ENCODE measurements at places on chromosomes 11 and 22.

- no peak for DNase-seq
Measured at GRCh38 chr22:39301926-39302325, 17.5 kb downstream of the RPL3 start.

GRCh38 chr11:70833011-70833410, 419.4 kb downstream of the SHANK2 start:
- no peak for DNase-seq

- DNase-seq, result no peak
Measured at GRCh38 chr11:95459291-95460042, 228.5 kb upstream of the SESN3 start.

GRCh38 chr22:43113526-43114251, 3.1 kb downstream of the BIK start:
- no peak for DNase-seq

- no peak for DNase-seq
Measured at GRCh38 chr22:31695423-31695822, 33.4 kb upstream of the PISD start.

DNA sequence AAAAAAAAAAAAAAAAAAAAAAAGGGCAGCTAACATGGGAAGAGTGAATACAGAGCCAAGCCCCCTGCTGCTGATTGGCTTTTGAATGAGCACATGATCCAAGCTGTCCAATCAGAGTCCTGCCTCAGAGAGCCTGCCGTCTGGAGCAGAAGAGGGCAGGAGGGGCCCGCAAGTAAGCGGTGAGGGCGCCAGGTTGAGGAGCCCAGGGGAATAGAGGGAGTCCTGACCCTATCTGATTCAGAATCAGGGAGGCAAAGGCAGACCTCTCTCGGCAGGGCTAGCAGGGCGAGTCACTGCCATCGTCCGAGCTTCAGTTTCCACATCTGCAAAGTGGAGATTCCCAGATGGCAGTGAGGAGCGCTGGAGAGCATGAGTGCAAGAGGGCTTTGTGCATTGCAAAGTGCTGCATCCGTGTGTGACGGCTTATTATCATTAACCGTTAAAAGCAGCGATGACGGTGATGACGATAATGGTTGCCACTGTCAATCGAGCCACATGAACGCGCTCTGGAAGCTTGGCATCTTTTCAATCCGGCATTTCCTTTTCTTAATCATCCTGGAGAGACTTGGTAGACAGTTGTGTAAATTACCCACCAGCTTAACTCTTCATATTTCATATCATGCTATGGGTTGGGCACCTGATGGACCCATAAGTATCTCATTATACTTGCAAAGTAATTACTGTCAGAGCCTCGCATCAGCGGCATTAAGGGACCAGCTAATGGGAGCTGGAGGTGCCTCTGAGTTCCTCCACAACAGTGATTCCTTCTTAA, 68.6 kb upstream of the ATXN10 start:
- DNase-seq, result no peak

GRCh38 chr11:9613830-9614762, 40.6 kb downstream of the WEE1 start:
- DNase-seq, result peak; percentile 92

DNA sequence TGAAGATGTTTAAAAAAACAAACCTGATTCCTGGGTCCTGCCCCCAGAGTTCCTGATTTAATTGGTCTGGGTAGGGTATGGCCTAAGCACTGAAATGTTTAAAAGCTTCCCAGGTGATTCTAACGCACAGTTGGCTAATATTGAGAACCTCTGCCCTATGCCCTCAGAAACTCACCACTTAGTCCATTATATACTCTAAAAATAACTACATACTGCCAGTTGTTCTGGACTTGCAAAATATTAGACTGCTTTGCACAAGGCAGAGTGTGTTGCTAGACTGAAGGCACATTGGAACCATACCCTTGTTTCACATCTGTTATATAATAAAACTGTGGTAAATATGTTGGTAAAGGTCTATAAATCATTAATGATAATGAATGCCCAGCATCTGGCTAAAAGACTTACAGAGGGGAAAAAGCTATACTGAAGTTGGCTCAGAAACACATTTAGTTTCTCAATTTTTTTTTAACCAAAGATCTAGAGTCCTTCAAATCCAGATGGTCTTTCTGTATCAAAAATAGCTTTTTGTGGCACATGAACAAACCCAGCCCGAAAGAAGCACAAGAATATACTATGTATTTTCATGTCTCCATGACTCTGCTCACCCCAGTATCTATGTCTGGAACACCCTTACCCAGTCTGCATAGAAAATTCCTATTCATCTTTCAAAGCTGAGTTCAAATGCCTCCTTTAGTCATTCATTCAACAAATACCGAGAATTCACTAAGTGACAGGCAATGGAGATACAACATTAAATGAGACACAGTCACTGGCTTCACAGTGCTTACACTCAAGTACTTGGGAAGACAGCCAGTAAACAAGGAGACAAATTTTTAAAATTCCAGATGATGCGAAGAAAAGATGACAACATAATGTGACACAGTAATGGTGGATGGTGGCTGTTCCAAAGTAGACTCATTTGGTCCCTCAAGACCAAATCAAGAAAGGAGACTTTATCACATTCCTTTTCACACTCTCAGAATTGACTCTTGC, 44.1 kb downstream of the RBFOX2 start:
- DNase-seq, result no peak

- DNase-seq, result no peak
Measured at GRCh38 chr22:48618326-48618725, 1209.3 kb downstream of the BRD1 start.

DNA sequence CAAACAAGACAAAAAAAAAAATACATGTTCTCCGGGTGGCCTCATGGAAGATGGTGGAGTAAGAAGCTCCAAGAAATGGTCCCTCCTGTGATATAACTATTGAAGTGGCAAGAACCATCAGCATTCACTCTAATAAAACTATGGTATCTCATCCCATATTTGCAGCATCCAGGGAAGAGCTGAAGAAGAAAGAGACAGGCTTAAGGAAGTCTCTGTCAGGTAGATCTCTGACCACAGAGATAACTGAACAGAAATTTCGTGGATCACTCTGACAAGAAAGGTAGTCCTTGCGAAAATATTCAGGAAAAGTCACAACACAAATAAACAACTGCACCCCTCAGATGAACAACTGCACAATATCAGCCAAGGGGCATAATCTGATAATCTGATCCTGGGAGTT, 54.6 kb upstream of the IGLL5 start:
- DNase-seq, result no peak

GRCh38 chr11:75383246-75383645, 16.1 kb upstream of the RPS3 start:
- DNase-seq, result no peak

GRCh38 chr11:3382613-3383285, 3.8 kb upstream of the ZNF195 start:
- DNase-seq, result no peak

DNA sequence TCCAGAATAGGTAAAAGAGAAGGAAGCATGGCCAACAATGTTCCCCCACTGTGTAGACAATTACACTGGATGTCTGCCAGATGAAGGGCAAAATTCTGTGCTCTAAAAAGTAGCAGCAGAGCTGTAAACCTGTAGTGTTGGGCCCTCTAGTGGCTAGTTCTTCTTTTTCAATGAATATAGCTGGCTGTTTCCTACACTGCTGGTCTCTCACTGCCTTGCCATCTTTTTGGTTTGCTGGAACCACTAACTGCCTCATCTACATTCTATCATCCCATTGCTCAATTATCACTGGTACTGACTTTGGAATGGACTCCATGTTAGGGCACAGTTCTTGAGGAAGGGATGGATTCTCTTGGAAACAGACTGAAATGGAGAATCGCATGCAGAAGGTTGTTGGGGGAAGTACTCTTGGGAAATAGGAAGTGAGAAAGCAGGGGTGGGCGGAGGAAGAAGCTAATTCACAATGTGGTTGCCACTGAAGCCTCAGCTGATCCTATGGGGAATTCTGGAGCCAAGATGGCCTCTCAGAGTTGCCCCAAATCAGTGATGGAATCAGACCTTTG, 17.9 kb downstream of the KCNE3 start:
- peak; percentile 76 for DNase-seq

DNA sequence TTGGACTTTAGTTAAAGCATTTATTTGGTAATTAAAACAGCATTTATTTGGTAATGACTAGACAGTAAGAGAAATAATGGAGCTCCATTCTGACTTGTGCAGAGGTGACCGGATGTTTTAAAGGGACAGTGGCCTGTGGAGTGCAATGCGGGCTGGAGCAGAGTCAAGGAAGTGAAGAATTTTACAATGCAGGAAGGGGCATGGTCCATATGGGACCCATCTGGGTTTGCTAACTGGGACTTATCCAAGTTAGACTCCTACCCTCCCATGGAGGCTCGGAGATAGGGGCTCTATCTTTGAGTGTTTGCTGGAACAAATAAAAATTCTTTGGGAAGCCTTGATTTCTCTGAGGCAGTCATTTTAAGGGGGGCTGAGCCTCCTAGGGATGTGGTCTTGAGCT, 59.9 kb upstream of the MYO18B start:
- no peak for DNase-seq

DNA sequence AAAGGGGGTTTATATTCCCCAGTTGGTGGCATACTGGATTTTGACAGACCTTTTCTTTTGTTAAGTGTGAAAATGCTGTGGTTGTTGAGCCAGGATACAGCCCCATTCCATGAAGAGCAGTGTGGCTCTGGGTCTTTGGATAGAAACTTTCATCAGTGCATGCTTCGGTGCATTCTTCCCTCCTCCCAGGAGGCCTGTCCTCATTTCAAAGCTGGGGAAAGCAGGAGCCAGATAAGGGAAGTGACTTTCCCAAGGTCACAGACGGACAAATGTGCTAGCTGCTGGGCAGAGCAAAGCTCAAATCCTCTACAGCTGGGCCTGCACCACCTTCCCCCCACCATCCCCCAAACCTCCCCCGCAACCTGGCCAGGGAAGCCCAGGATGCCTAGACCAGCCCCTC, 184.5 kb upstream of the NTM start:
- no peak for DNase-seq

GRCh38 chr11:75945446-75945845, 130.4 kb downstream of the UVRAG start:
- DNase-seq, result no peak

DNA sequence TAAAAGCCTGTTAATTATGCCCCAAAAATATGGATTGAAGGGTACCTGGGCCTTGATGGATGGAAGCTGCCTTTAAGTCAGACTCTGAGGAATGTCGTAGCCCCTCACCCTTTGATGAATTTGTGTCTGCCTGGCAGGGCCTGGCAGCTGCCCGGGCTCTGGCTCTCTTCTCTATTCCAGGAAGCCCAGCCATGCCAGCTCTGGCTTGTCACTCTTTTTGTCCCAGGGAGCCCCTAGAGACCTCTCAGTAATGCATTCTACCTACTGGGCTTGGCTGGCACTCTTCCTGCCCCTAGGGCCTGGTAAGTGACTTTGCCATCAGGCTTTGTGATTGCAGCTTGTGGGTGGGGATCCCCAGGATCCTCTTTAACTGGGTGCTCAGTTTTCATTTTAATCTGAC, 103.8 kb downstream of the GRIK4 start:
- DNase-seq, result no peak

Measured in HL-60 (cell line).